ENCODE measurements at places on chromosomes 5 and 9.

GRCh38 chr9:104810421-104811339 lies 46.8 kb downstream of the NIPSNAP3B start:
- no peak for DNase-seq
- no peak overlapping the region for H3K4me3 ChIP-seq
- H3K27me3 ChIP-seq = no peaks in the 10 kb centered on the region
- H3K27ac ChIP-seq = peak overlapping the region; percentile 43
- no peaks in the 10 kb centered on the region for H3K4me1 ChIP-seq
- H3K36me3 ChIP-seq = peaks cover 95% of the 10 kb centered on the region

GRCh38 chr5:142014911-142015584 lies 2.2 kb upstream of the GNPDA1 start:
- peaks cover 5% of the 10 kb centered on the region for H3K4me1 ChIP-seq
- H3K27me3 ChIP-seq = no peaks in the 10 kb centered on the region
- H3K36me3 ChIP-seq = no peaks in the 10 kb centered on the region
- no peak overlapping the region for H3K4me3 ChIP-seq
- DNase-seq = no peak

GRCh38 chr9:117305454-117305853 lies 109.4 kb downstream of the ASTN2 start:
- H3K4me1 ChIP-seq = no peaks in the 10 kb centered on the region
- no peaks in the 10 kb centered on the region for H3K36me3 ChIP-seq
- H3K27ac ChIP-seq = no peak overlapping the region
- no peak overlapping the region for H3K4me3 ChIP-seq

- H3K4me3 ChIP-seq = no peak overlapping the region
- no peak for DNase-seq
- H3K36me3 ChIP-seq = no peaks in the 10 kb centered on the region
- H3K4me1 ChIP-seq = no peaks in the 10 kb centered on the region
- no peak overlapping the region for H3K27ac ChIP-seq
- H3K27me3 ChIP-seq = no peaks in the 10 kb centered on the region
Measured at GRCh38 chr5:154625031-154625430, 130.1 kb upstream of the LARP1 start.

- H3K36me3 ChIP-seq = no peaks in the 10 kb centered on the region
- no peak for DNase-seq
- H3K27me3 ChIP-seq = no peaks in the 10 kb centered on the region
- H3K4me1 ChIP-seq = peaks cover 6% of the 10 kb centered on the region
- no peak overlapping the region for H3K4me3 ChIP-seq
Measured at GRCh38 chr5:133603711-133604110, 8.6 kb downstream of the FSTL4 start.

DNA sequence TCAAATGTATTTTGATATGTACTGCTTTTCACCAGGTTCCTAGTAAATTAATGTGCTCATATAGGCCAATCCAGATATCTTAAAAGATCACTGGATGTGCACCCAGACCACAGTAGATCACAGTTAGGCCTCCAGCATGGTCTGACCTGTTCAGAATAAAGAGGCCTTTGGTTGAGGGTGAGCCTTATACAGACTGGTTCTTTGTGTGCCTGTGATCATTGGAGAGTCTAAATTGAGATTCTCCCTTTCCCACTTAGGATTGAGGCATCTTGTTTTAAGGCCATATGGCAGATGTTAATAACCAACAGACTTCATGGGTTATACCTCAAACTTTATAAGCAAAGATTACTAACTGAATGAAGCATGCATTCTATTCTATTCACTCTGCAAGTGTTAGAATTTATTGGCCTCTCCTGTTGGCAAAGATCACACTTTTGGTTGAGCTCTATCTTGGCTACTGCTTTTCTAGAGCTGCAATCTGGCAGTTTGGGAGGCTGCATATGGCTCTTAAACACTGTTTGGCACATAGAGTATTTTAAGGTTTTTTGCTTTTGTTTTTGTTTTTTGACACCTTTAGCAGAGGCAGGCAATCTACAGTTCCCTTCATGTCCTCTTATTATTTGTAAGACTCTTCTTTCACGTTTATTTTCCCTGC lies 8.5 kb downstream of the CHSY3 start:
- no peaks in the 10 kb centered on the region for H3K4me1 ChIP-seq
- peaks cover 7% of the 10 kb centered on the region for H3K27me3 ChIP-seq
- no peak overlapping the region for H3K27ac ChIP-seq
- no peak for DNase-seq
- no peaks in the 10 kb centered on the region for H3K36me3 ChIP-seq

- no peaks in the 10 kb centered on the region for H3K27me3 ChIP-seq
- no peak for DNase-seq
- no peaks in the 10 kb centered on the region for H3K36me3 ChIP-seq
- H3K4me3 ChIP-seq = no peak overlapping the region
- H3K4me1 ChIP-seq = no peaks in the 10 kb centered on the region
Measured at GRCh38 chr5:1227667-1228066, 2.5 kb downstream of the SLC6A18 start.

- peaks cover 17% of the 10 kb centered on the region for H3K4me1 ChIP-seq
- H3K4me3 ChIP-seq = no peak overlapping the region
- no peak for DNase-seq
Measured at GRCh38 chr5:146539973-146540372, 24.0 kb upstream of the GPR151 start.

GRCh38 chr9:129138144-129138462 lies 26.9 kb downstream of the PTPA start:
- H3K36me3 ChIP-seq = peaks cover 61% of the 10 kb centered on the region
- H3K4me1 ChIP-seq = peaks cover 60% of the 10 kb centered on the region
- H3K27ac ChIP-seq = peak overlapping the region; percentile 97
- DNase-seq = no peak
- H3K4me3 ChIP-seq = no peak overlapping the region

DNA sequence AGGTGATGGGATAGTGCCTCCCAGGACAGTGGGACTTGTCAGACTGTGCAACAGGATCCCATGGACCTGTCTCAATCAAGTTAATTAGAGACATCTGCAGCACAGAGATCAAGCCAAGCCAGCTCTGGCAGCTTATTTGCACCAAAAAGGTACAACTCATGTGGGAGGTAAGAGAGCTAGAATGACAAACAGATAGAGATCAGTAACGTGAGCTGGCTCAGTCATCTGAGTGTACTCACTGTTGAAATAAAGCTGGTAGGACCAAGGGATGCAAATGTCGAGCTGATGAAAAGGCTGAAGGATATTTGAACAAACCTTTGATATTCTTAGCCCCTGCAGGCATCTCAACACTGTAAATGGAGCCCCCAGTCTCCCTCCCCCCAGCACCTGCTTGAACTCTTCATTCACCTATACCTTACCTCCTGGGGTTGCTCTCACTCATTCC lies 198.1 kb downstream of the EFNA5 start:
- no peak overlapping the region for H3K4me3 ChIP-seq
- H3K27me3 ChIP-seq = no peaks in the 10 kb centered on the region
- no peaks in the 10 kb centered on the region for H3K36me3 ChIP-seq
- DNase-seq = no peak
- peaks cover 16% of the 10 kb centered on the region for H3K4me1 ChIP-seq

GRCh38 chr5:140111011-140111858 lies 2.7 kb upstream of the PURA start:
- H3K4me1 ChIP-seq = peaks cover 53% of the 10 kb centered on the region
- no peaks in the 10 kb centered on the region for H3K36me3 ChIP-seq
- H3K4me3 ChIP-seq = no peak overlapping the region
- H3K27ac ChIP-seq = no peak overlapping the region
- H3K27me3 ChIP-seq = no peaks in the 10 kb centered on the region

DNA sequence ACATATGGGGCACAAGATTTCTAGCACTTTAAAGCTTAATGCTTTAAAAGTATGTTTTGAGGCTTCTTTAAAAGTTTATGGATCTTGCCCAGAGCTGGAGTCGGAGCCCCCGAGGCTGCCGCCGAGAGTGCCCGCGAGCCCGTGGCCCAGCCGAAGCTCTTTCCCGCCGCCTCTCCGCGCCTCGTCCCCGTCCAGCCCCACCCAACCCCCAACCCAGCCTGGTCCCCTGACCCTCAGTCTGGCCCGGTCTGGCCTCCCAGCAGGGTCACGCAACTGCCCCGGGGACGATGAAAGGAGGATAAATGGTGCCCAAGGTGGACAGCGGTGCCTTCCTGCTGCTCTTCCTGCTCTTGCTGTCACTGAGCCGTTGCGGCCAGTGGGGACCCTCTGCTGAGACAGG lies 1.7 kb downstream of the TSSK1B start:
- no peak for DNase-seq
- peaks cover 4% of the 10 kb centered on the region for H3K4me1 ChIP-seq
- no peak overlapping the region for H3K27ac ChIP-seq
- H3K27me3 ChIP-seq = no peaks in the 10 kb centered on the region

DNA sequence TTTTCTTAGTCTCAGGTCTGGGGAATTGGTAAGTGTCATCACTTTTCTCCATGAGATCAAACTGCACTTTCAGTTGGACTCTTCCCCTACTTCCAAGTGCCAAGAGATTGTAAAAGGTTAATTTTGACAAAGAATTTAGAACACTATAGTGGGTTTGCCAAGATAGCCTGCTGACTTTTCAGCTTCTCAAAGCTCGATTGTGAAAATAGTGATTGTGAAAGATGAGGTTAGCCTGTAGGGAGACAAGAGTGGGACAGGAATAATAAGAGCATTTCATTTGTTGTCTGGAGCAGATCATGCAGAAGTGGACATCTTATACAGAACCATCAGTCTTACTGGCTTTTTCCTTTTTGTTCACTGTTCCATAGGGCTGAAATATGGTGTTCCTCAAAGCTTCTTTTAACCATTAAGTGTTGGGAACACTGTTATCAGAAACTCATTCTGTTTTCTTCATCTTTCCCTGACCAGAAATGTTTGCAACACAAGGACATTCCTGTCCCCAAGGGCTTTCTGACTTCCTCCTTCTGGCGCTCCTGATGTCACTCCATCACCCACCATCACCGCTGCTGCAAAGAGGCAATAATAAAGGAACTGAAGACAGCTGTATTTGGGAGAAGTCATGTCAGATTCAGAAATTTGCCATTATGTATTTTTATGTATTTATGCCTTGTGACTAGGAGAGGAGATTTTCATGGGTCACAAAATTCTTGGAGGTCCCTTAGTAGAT lies 11.6 kb upstream of the SPTAN1 start:
- H3K4me1 ChIP-seq = no peaks in the 10 kb centered on the region
- H3K27ac ChIP-seq = no peak overlapping the region
- DNase-seq = no peak
- peaks cover 79% of the 10 kb centered on the region for H3K36me3 ChIP-seq
- no peaks in the 10 kb centered on the region for H3K27me3 ChIP-seq
- no peak overlapping the region for H3K4me3 ChIP-seq

DNA sequence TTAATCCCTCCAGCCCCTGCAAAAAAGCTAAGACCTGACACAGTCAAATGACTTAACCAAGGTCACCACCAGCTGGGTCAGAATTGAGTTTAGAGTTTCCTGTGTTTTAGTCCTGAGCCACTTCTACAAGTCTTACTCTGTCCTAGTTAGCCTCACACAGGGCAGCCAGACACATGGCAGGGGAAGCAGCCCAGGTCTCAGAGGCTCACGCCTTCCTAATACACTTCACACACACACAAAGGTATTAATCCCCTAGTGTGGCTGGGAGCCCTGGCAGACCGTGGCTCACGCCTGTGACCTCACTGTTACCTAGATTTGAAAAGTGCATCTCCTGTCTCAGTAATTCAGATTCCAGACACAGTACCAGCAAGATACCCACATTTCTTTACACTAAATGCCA lies 77.4 kb upstream of the WWC1 start:
- H3K36me3 ChIP-seq = no peaks in the 10 kb centered on the region
- DNase-seq = no peak
- H3K27me3 ChIP-seq = no peaks in the 10 kb centered on the region

- no peak for DNase-seq
- peaks cover 12% of the 10 kb centered on the region for H3K4me1 ChIP-seq
- H3K27ac ChIP-seq = peak within 1 kb of the TSS; percentile 83
- H3K27me3 ChIP-seq = no peaks in the 10 kb centered on the region
- H3K36me3 ChIP-seq = no peaks in the 10 kb centered on the region
Measured at GRCh38 chr9:111794835-111795556, at the start of gene SHOC1. Gene SHOC1, minus strand, starts transcription at chr9:111794937. Its CDS starts 3,519 bp downstream, at chr9:111791418.

- H3K36me3 ChIP-seq = no peaks in the 10 kb centered on the region
- H3K4me3 ChIP-seq = peak overlapping the region; percentile 48
Measured at GRCh38 chr5:59274106-59274636, 619.4 kb downstream of the PDE4D start.

DNA sequence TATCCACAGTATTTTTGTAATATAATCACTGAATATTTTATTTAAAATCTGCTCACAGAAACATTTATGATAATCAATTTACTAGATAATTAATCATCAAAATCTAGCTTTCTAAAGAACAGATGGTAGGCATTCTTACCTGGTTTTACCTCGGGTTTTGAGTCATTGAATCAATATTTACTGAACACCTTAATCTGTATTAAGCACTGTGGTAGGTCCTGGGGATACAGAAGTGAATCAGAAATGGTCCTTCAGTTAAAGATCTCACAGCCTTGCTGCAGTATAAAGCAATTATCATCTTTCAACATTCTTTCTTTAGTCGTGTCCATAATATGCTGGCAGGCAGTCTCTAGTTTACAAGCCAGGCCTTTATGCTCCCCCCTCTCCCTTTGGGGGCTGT lies 2.0 kb upstream of the MEIKIN start:
- H3K4me3 ChIP-seq = no peak overlapping the region
- H3K27ac ChIP-seq = no peak overlapping the region
- H3K27me3 ChIP-seq = no peaks in the 10 kb centered on the region
- no peak for DNase-seq
- no peaks in the 10 kb centered on the region for H3K4me1 ChIP-seq
- H3K36me3 ChIP-seq = no peaks in the 10 kb centered on the region

- peak overlapping the region; percentile 46 for H3K27ac ChIP-seq
- no peaks in the 10 kb centered on the region for H3K4me1 ChIP-seq
- H3K27me3 ChIP-seq = no peaks in the 10 kb centered on the region
- peaks cover 18% of the 10 kb centered on the region for H3K36me3 ChIP-seq
- H3K4me3 ChIP-seq = no peak overlapping the region
Measured at GRCh38 chr9:124399323-124399967, 15.8 kb downstream of the PSMB7 start.

GRCh38 chr9:117265253-117265652 lies 149.6 kb downstream of the ASTN2 start:
- H3K27ac ChIP-seq = no peak overlapping the region
- H3K27me3 ChIP-seq = no peaks in the 10 kb centered on the region
- H3K36me3 ChIP-seq = no peaks in the 10 kb centered on the region
- DNase-seq = no peak
- H3K4me1 ChIP-seq = no peaks in the 10 kb centered on the region

DNA sequence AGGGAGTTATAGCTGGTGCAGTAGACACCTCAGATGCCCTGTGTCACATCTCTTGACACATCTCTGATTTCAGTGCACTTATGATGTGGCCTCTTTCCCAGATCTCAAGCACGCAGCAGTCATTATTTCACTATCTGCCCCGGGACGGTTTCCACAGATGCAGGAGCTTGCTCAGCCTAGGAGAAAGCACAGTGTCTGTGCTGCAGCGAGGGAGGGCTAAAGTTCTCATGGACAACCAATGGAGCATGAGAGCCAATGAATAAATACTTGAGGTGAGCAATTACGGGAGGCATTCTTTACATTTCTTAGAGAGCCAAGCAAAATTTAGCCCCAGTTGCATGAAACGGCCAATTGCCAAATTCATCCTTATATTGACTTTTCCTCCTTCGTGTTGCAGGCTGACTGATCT lies 7.4 kb upstream of the MOB3B start:
- no peaks in the 10 kb centered on the region for H3K36me3 ChIP-seq
- peaks cover 29% of the 10 kb centered on the region for H3K4me1 ChIP-seq
- no peak for DNase-seq
